ENCODE measurements at places on chromosomes 6 and 20.

- no peak for ATAC-seq
These were observed 70.2 kb downstream of the HS3ST5 start for GRCh38 chr6:114272582-114272981.

- ATAC-seq: no peak
These were observed 90.5 kb upstream of the ATXN1 start for GRCh38 chr6:16851758-16852157.

DNA sequence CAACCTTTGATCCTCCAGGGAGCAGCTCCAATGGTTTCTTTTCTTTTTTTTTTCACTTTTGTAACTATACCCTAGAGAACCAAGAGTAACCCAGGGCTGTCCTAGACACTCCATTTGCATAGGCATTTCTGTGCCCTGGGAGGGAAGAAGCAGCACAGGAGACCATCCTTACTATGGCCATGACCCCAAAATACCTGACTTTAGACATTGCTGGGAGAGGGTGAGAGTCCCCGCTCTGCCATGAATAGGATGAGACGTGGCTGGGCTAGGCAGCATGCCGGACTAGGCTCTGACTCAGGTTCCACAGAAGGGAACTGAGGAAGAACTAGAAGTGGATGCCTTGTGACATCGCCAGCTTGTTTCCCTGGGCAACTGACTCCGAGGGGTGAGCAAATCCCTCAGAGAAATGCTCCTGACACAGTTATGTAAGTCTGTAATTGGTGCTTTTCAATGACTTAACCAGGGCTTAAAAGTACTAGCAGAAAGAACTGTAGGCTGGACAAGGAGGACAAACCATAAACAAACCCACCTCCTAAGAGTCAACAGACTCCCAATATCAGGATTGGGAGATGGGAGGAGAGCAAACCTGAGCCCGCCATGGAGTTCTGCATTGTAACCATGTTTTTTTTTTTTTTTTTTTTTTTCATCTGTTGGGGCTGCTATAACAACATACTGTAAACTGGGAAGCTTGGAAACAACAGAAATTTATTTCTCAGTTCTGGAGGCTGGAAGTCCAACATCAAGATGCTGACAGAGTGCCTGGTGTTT lies 910 bp upstream of the ADTRP start:
- ATAC-seq: no peak

- no peak for ATAC-seq
These were observed 23.5 kb downstream of the ZFP64 start for GRCh38 chr20:52168116-52168515.

GRCh38 chr20:11229772-11230171 lies 556.0 kb upstream of the JAG1 start:
- no peak for ATAC-seq

DNA sequence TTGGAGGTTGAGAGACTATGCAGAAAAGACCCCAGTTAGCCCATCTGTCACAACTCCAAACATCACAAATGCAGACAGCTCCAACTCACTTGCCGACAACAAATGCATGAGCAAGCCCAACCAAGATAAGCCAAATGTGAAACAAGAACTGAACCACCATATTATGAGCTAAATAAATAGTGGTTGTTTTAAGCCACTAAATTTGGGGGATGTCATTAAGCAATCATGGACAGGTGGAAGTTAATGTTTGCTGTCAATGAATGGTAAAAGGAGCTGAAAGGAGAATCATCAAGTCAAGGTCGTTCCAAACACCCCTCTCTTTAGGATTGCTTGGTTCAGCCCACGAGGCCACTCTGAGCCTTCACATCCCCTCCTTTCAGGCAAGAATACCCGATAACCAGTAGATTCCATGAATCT lies 71.2 kb upstream of the PLCB4 start:
- ATAC-seq: no peak

DNA sequence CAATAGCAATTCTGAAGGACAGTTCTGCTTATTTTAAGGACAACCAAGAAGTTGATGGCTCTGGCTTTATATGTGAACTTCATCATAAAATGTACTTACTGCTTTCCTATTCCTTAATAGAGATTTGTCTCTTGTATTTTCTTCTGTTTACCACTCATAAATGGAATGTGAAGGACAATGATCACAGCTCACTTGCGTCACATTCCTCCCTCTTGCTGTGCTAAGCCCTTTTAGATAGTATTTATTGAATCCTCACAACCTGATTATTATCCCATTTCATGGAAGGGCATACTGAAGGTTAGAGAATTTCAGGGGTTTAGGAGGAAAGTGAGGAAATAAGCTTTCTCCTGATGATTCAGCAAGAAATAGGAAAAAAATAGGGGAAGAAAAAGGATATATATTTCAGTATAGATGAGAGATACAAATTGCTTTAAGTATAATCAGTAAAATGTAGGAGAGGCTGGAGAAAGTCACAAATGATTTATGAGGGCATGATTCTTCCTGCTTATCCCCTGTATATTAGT lies 132.9 kb downstream of the AIG1 start:
- ATAC-seq: no peak

GRCh38 chr20:13659288-13659687 lies 20.6 kb upstream of the TASP1 start:
- ATAC-seq: peak; percentile 97

Measured in stimulated activated memory B cell treated with anti-CD40 and anti-IgM and Interleukin-4, amounts not matched to agents 10 μg/mL and 1 μg/mL and 100 μg/mL, for 72 hours (primary cell).